ENCODE measurements at places on chromosomes 1 and 21.
A peak's percentile ranks its signal among the peaks of the same experiment; 100 is the strongest.

- DNase-seq = no peak
These were observed 52.3 kb downstream of the ABL2 start for GRCh38 chr1:179177182-179177581.

DNA sequence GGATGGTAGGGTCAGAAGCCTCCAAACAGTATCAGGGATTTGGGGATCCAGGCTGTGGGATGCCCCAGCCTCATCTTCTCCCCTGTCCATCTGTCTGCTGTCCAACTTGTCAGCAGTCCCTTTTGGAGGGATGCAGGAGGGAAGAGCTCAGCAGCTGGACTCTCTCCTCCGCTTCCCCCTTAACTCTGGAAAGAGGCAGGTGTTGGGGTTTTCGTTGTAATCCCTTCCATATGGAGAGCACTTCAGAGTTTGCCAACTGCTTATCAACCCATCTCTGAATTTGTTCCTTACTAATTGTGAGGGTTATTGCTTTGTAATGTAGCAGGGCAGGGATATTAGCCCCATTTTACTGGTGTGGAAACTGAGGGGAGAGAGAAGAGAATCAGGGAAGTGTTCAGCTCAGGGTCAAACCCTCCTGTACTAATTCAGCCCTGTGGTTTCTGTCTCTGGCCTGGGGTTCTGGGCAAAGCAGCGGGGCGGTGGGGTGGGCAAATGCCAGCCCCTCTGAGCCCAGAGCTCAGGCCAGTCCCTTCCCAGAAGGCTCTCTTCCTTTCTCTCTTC is 3.2 kb downstream of the CITED4 start:
- DNase-seq = no peak

- peak; percentile 62 for DNase-seq
These were observed 3.9 kb upstream of the NUAK2 start for GRCh38 chr1:205325334-205325884.

- DNase-seq = no peak
These were observed 142.8 kb upstream of the HOOK1 start for GRCh38 chr1:59671953-59672305.

GRCh38 chr1:204074274-204075138 is 1.6 kb downstream of the SOX13 start:
- peak; percentile 48 for DNase-seq

Measured in BE2C (cell line).